ENCODE measurements at places on chromosomes 1 and 21.

DNA sequence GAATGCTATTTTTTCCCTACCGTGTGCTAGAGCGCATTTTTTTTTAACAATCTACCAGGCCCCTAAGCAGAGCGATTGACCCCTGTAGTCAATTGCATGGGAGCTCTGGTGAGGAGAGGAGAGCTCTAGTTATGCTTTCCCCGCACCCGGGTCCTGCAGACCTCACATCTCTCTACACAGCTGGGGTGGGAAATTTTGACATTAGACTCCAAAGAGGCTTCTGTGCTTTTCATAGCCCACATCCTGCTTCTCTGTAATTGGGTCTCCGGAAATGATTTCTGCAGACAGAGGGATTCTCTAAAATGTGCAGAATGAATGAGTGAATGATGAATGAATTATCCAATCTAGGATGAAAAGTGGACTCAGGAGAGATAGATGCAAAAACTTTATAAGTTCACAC lies 41.5 kb upstream of the DUSP10 start:
- no peak for DNase-seq

- peak; percentile 33 for DNase-seq
Observed at GRCh38 chr1:108692724-108693655, 880 bp downstream of the PRPF38B start.

DNA sequence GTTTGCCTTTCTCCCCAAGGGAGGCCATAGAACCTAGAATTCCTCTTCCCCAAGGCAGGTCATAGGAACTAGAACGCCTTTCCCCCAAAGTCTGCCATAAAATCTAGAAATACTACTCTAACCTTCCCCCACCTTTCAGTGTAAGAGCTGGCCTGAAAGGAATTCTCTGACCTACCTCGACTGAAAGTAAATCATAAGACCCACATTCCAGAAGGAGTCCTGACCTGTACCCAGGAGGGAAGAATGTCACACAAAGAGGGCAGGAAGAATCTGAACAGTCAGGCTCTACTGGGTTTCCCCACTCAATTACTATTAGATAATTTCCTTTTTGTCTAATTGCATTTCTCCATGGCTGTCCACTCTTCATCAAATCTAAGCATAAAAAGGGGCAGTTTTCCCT lies 5.7 kb upstream of the ATG4C start:
- DNase-seq, result no peak

DNA sequence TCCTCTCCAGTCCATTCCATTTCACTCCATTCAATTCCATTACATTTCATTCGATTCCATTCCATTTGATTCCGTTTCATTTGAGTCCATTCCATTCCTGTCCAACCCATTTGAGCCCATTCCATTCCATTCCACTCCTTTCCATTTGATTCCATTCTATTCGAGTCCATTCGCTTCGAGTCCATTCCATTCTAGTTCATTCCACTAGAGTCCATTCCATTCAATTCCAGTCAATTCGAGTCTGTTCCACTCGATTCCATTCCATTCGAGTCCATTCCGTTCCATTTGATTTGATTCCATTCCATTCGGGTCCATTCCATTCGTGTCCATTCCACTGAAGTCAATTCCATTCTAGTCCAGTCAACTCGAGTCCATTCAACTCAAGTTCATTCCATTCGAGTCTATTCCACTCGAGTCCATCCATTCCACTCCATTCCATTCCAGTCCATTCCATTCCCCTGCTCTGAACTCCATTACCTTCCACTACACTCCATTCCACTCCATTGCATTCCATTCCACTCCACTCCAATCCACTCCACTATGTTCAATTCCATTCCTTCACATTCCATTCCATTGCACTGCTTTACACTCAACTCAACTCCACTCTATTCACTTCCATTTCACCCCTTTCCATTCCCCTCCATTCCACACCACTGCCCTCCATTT lies 2569.4 kb upstream of the TPTE start:
- no peak for DNase-seq

GRCh38 chr1:17251246-17251645 lies 2.3 kb downstream of the PADI3 start:
- no peak for DNase-seq

- no peak for DNase-seq
Observed at GRCh38 chr1:100851726-100852125, 42.9 kb downstream of the EXTL2 start.

DNA sequence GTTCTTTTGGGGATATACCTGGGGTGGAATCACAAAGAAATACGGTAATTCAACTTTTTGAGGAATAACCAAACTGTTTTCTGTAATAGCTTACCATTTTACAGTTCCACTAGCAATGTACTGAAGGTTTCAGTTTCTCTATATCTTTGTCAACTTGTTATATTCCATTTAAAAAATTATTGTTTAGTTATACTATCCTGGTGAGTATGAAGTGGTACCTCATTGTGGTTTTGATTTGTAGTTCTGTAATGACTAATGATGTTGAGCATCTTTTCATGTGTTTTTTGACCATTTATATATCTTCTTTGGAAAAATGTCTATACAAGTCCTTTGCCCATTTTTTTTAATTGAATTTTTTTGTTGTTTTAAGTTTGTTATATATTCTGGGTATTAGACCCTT lies 39.4 kb downstream of the MAST2 start:
- no peak for DNase-seq

GRCh38 chr1:3126756-3127678 lies 58.0 kb downstream of the PRDM16 start:
- DNase-seq, result no peak

DNA sequence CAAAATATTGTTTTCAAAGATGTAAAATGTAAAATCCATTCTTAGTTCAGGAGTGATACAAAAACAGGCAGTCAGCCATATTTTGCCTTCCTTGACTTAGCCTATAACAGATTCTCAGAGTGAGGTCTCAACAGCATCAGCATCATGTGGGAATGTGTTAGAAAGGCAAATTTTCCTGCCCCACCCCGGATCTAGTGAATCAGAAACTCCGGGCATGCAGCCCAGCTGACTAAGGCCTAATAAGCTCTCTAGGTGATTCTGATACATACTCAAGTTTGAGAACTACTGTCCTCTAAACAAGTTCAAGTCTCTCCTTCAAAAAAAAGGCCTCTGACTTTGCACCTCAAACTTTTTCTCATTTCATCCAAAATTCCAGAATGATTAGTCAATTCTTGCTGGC lies 46.9 kb upstream of the PRRC2C start:
- no peak for DNase-seq

- DNase-seq, result no peak
Observed at GRCh38 chr1:83741348-83741747, 257.6 kb downstream of the TTLL7 start.

DNA sequence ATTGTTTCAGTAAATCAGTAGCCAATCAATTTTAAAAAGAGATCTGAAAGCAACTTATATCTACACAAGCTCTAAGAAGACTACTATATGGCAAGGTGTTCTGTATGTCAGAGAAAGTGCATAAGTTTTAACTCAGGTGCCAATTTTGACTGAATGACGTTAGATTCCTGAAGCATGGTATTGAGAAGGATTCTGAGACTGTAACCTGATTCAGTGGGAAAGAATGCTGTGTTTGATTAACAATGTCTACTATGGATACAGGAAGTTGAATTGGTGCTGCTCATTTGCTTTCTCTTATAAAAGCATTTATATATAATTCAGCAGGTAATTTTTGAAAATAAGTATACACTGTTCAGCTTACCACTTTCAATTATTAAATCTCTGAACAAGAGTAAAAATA lies 156.3 kb downstream of the PAPPA2 start:
- no peak for DNase-seq

DNA sequence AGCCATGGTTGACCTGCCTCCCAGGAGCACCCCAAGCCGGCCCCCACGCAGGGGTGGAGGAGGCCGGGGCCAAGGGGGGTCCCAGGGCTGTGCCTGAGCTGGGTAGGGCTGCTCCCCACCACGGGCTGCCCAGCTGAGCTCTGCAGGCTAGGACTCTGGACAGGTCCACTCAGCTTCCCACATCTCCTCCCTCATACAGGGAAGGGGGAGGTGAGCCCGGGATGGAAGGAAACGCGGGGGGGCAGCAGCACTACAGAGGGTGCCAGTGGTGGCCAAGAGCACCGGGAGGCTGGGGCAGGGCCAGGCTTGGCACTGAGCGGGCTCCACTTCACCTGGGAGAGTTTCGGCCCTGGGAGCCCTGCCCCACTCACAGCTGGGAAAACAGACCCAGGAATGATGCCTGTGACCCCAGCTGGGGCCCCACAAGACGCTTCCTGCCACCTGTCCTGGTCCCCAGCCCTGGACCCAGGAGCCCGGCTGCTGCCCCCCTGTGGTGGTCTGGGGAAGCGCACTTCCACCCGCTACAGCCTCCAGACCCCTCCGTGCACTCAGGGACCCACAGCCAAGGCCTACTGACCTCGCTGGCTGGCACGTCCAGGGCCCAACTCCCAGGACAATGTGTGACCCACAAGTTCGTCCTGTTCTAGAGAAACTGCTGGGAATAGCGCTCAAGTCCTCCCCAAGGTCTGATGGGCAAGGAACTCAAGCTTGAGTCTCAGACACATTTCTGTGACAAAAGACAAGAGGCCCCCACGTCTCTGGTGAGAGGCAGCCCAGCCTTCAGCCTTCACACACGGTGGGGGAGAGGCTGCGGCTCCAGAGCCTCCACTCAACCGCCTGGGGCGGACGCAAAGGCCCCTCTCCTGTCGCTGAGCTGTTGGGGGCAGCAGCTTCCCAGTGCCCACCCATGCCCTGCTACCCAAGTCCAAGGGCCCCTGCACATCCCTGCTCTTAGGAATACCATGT lies 3.0 kb downstream of the AURKAIP1 start:
- peak; percentile 16 for DNase-seq

DNA sequence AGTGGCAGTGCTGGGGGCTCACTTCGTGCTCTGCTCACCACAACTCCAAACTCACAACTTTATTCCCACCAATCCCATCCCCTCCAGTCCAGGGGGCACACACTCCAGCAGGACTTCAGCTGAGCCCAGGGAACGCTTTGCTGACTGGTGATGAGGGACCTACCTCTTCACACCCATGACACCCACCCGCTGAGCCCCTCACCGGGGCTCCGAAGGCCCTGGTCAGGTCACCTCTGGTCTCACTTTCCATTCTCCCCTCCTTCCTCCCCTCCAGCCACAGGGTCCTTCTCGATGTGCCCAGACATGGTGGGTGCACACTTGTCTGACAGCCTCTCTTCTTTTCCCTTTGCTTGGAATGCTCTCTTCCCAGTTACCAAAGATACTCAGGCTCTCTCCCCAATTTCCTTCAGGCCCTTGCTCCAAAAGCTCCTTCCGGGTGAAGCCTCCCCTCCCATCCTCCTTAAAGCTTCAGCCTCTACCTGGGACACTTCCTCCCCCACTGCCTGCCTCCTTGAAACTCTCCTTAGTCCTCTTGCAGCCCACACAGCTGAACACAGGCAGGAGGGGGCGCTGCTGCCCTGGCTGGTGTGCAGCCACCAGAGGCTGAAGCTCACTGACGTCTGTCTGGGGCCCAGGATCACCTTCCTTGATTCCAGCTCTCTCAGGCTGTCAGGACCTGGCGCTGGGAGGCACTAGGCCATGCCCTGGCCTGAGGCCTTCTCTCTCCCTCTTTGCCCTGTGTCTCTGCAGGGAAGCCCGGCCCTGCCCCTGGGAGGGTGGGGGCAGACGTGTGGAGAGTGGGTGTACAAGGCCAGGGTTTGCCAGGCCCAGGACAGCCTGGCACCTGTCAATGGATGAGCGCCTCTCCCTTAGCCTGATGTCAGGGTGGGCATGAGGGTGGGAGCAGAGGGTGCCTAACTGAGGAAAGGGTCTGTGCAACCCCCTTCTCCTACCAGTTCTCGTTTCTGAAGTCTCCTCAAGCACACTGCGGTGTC lies 1.6 kb downstream of the KCNE1 start:
- peak; percentile 62 for DNase-seq

DNA sequence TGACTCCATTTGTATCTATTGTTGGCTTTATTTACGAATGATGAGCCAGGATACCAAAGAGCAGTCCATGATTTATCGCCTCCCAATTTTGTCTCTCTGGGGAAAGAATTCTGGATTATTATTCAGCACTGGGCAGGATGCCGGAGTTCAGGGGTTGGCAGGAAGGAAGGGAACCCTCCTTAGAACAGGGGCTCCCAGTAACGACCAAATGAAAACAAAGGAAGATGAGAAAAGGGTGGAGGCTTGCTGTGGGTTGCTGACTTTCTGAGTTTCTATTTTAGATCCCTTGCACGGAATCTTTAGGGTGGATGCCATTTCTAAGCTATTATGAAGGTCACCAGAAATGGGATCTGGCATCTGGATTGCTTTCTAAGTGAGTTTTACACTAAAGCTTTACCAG lies 231.2 kb upstream of the LYPLAL1 start:
- no peak for DNase-seq

DNA sequence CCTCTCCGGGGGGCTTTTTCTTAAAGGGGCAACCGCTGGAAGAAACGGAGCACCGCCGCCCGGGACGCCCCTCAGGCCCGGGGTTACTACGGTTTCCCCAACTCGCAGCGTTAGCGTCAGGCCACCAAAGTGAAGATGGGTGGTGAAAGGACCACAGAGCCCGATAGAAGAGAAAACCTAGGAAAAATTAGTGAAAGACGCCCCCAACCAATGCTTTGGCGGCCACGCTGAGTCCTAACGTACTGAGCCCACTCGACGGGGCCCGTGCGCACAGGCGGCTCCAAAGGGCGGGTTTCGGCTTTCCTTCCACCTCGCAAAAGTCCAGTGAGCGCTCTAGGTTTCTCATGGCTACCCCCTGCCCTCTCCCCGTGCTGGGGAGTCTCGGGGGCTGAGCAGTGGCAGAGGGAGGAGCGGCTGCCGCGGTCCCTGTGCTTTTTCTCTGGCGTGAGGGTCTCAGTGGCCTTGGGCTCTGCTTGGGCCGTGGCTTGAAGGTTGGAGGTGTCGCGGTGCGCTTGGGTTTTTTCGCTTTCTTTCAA lies 12.2 kb upstream of the SPEN start:
- peak; percentile 52 for DNase-seq

- no peak for DNase-seq
Observed at GRCh38 chr1:177928194-177928593, 41.7 kb downstream of the SEC16B start.

- no peak for DNase-seq
Observed at GRCh38 chr1:218364028-218364710, 19.0 kb downstream of the TGFB2 start.

DNA sequence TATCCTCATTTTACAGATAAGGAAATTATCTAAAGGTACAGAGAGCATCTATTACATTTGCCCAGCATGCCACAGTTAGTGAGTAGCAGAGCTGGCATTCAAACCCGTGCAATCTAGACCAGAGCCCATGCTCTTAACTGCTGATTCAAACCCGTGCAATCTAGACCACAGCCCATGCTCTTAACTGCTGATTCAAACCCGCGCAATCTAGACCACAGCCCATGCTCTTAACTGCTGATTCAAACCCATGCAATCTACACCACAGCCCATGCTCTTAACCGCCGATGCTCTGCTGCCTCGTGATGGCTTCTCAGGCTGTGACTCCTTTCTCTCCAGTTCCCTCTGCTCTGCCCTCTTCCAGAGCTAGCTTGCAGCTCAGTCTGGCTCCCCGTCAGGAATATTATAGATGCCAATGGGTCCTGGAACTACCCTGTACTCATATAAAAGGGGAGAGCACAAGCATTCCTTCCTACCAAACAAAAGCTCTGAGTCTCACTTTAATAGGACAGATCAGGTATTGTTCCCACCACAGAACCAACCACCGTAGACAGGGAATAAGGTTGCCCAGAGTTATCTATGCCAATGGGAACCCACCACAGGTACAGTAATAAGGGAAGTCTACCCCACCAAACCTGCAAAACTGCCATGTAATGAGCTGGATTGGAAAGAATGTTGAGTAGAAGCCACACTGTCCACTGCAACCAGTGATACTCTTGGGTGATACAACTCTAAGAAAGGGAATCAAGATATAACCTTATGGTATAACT lies 78.4 kb downstream of the SMYD3 start:
- no peak for DNase-seq

GRCh38 chr1:168121401-168122011 lies 15.2 kb downstream of the GPR161 start:
- DNase-seq, result no peak

GRCh38 chr1:107464827-107465226 lies 324.0 kb downstream of the NTNG1 start:
- DNase-seq, result no peak
